ENCODE measurements at places on chromosomes 5 and 9. TPM values are rescaled to one million over a fixed set of nuclear protein-coding genes. Genes with fewer than 3 reads are reported as not detected.

- H3K36me3 ChIP-seq: no peaks in the 10 kb centered on the region
- no peaks in the 10 kb centered on the region for H3K4me1 ChIP-seq
- H3K27ac ChIP-seq: no peak overlapping the region
- no peak for DNase-seq
Measured at GRCh38 chr5:181001947-181002346, 13.3 kb downstream of the BTNL3 start.

NIPSNAP3A gene
- 9.1 TPM for total RNA-seq

SLC34A3 gene
- 1.0 TPM for total RNA-seq

GRCh38 chr5:124504081-124504916 lies 242.1 kb downstream of the ZNF608 start:
- no peaks in the 10 kb centered on the region for H3K4me1 ChIP-seq
- DNase-seq: no peak
- no peaks in the 10 kb centered on the region for H3K27me3 ChIP-seq
- no peaks in the 10 kb centered on the region for H3K36me3 ChIP-seq
- no peak overlapping the region for H3K27ac ChIP-seq

LRRC19 gene
- total RNA-seq: not detected

DNA sequence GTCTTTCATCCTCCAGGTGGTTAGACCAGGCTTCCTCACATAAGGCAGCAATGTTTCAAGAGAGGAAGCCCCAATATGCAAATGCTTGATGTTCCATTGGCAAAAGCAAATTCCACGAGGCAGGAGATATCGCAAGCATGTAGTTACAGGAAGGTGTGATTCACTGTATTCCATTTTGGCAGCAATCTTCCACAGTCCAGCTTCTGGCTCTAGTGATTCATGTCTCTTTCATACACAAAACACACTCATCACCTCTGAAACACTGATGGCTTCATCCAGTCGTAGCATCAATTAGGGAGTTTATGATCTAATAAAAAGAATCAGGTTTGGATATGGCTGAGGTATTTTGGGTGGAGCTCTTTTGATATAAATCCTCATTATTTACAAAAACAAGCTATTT lies 552.2 kb upstream of the RIOK2 start:
- H3K4me1 ChIP-seq: peaks cover 11% of the 10 kb centered on the region
- no peaks in the 10 kb centered on the region for H3K36me3 ChIP-seq
- no peaks in the 10 kb centered on the region for H3K27me3 ChIP-seq
- peak; percentile 85 for DNase-seq
- peak overlapping the region; percentile 28 for H3K27ac ChIP-seq

OR5C1 gene
- not detected for total RNA-seq
